Metanephros (tissue), 2 donors: ENCODE measurements at places on chromosomes 6 and 20. TPM values are rescaled to one million over a fixed set of nuclear protein-coding genes. Genes with fewer than 3 reads are reported as not detected.

Gene KHDRBS2
- total RNA-seq: 5.2 TPM

Gene MUCL3
- not detected for total RNA-seq

Gene KIF6
- 2.2 TPM for total RNA-seq

Gene MEI4
- 1.2 TPM for total RNA-seq

Gene LHFPL5
- not detected for total RNA-seq

Gene EPHA7
- 29.5 TPM for total RNA-seq

Gene RAB44
- total RNA-seq: 1.5 TPM

Gene GJA1
- total RNA-seq: 45.8 TPM

Gene LRRC1
- 21.0 TPM for total RNA-seq

Gene RIPOR2
- total RNA-seq: 18.2 TPM

Gene SIRPD
- 0.12 TPM for total RNA-seq

Gene HLA-DMA
- 19.7 TPM for total RNA-seq
